ENCODE measurements at places on chromosomes 2 and 18. TPM values are rescaled to one million over a fixed set of nuclear protein-coding genes. Genes with fewer than 3 reads are reported as not detected.

Gene ANKRD62
- total RNA-seq: 1.2 TPM

- no peak overlapping the region for H3K4me3 ChIP-seq
- H3K4me1 ChIP-seq: no peaks in the 10 kb centered on the region
- no peak for DNase-seq
Measured at GRCh38 chr2:33929467-33929866, 330.4 kb upstream of the FAM98A start.

- no peaks in the 10 kb centered on the region for H3K4me1 ChIP-seq
- H3K27ac ChIP-seq: no peak overlapping the region
- H3K36me3 ChIP-seq: no peaks in the 10 kb centered on the region
- DNase-seq: peak; percentile 8
- no peak overlapping the region for H3K4me3 ChIP-seq
- H3K27me3 ChIP-seq: peaks cover 14% of the 10 kb centered on the region
Measured at GRCh38 chr2:30769481-30769780, 37.8 kb downstream of the CAPN13 start.

Gene COLEC12
- 8.0 TPM for total RNA-seq

GRCh38 chr2:126748929-126749518 is 93.1 kb downstream of the GYPC start:
- no peaks in the 10 kb centered on the region for H3K27me3 ChIP-seq
- no peak overlapping the region for H3K27ac ChIP-seq
- no peak overlapping the region for H3K4me3 ChIP-seq
- no peaks in the 10 kb centered on the region for H3K36me3 ChIP-seq
- no peak for DNase-seq
- H3K4me1 ChIP-seq: no peaks in the 10 kb centered on the region

Gene CHRNG
- total RNA-seq: not detected

Gene NABP1
- 30.1 TPM for total RNA-seq

GRCh38 chr18:210733-211132 is 52.4 kb downstream of the USP14 start:
- no peak overlapping the region for H3K27ac ChIP-seq
- DNase-seq: no peak
- H3K4me3 ChIP-seq: no peak overlapping the region
- no peaks in the 10 kb centered on the region for H3K27me3 ChIP-seq

DNA sequence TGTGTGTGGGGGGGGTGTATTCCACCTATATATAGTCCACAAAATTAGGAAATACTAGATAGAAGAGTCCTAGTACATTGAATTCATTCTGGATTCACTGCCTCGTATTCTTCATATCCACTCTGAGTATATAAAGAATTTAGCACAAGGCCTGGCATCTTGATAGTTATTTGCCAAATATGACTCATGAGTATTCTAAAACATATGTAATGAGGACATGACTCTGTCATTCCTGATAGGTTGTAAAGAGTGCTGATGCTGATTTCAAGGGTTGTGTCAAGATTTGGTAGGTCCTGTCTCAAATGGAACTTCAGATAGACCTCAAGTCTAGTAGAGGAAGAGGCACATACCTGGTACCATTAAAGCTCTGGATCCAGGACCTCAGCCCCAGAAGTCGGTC is 173.4 kb upstream of the BOD1L2 start:
- H3K27me3 ChIP-seq: no peaks in the 10 kb centered on the region
- no peaks in the 10 kb centered on the region for H3K36me3 ChIP-seq
- H3K4me3 ChIP-seq: no peak overlapping the region
- no peak overlapping the region for H3K27ac ChIP-seq
- H3K4me1 ChIP-seq: no peaks in the 10 kb centered on the region

Gene SKA1
- 3.3 TPM for total RNA-seq

GRCh38 chr18:22334567-22334966 is 83.1 kb downstream of the CTAGE1 start:
- DNase-seq: no peak
- no peak overlapping the region for H3K4me3 ChIP-seq
- peaks cover 11% of the 10 kb centered on the region for H3K4me1 ChIP-seq
- no peaks in the 10 kb centered on the region for H3K36me3 ChIP-seq
- no peak overlapping the region for H3K27ac ChIP-seq

GRCh38 chr18:37778417-37779165 is 213.0 kb upstream of the CELF4 start:
- no peak overlapping the region for H3K27ac ChIP-seq
- no peak overlapping the region for H3K4me3 ChIP-seq
- DNase-seq: peak; percentile 88

Gene CNDP1
- 0.72 TPM for total RNA-seq

DNA sequence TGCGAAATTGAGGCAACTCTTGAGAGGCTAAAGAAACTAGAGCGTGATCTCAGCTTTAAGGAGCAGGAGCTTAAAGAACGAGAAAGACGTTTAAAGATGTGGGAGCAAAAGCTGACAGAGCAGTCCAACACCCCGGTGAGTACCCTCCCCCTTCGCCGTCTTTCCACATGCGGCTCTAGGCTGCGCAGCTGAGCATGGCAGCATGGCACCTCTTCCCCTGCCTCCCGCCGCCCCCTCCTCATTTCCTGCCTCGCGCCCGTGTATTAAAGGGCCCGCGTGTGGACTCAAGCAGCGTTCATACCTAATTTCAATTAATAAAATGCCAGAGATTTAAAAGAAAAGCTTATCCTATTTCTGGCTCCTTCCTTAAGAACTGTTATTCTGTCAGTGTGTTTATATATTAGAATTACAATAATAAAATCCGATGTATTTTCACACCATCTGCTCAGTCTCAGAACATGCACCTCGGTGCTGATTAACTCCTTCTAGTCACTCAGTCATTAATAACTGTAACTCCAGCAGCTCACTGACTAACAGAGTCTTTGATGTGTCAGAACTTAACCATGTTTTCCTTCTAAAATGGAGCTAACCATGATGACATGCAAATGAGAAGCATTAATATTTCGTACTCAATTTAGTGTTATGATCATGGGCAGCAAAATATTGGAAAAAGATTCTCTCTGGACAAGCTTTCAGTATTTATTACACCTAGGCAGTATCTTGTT is 137.4 kb upstream of the CDCA7 start:
- DNase-seq: no peak
- H3K4me1 ChIP-seq: peaks cover 29% of the 10 kb centered on the region
- H3K36me3 ChIP-seq: no peaks in the 10 kb centered on the region
- H3K27ac ChIP-seq: no peak overlapping the region

Gene TLX2
- total RNA-seq: not detected

DNA sequence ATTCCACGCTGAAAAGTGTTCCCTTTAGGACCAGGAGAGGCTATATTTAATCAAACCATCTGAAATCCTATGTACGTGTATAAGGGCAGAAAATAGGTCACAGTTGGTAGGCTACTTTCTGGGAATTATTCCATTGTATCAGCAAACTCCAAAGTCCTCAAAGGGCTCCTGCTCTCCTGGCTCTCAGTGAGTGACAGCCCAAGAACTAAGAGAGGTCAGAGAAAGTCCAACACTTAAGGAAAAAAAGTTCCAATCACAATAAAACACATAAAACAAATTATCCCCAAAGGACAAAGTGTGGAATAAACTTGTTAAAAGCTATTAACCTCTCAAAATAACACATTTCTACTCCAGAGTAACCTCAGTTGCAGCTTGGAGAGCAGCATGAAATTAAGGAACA is 183.3 kb downstream of the SLC8A1 start:
- no peaks in the 10 kb centered on the region for H3K27me3 ChIP-seq
- H3K4me3 ChIP-seq: no peak overlapping the region
- no peaks in the 10 kb centered on the region for H3K4me1 ChIP-seq
- DNase-seq: no peak

GRCh38 chr2:74066491-74067203 is 81.1 kb downstream of the BOLA3 start:
- DNase-seq: peak; percentile 69
- no peak overlapping the region for H3K27ac ChIP-seq
- H3K36me3 ChIP-seq: no peaks in the 10 kb centered on the region

- H3K27ac ChIP-seq: no peak overlapping the region
- H3K4me3 ChIP-seq: no peak overlapping the region
- DNase-seq: no peak
- H3K4me1 ChIP-seq: no peaks in the 10 kb centered on the region
Measured at GRCh38 chr2:54040250-54040649, 69.5 kb upstream of the PSME4 start.

GRCh38 chr18:23155537-23155936 is 20.3 kb downstream of the CABLES1 start:
- no peaks in the 10 kb centered on the region for H3K4me1 ChIP-seq
- no peaks in the 10 kb centered on the region for H3K27me3 ChIP-seq
- H3K4me3 ChIP-seq: no peak overlapping the region
- H3K27ac ChIP-seq: no peak overlapping the region
- H3K36me3 ChIP-seq: no peaks in the 10 kb centered on the region

GRCh38 chr2:86747711-86748639 is 27.9 kb downstream of the RMND5A start:
- peaks cover 26% of the 10 kb centered on the region for H3K36me3 ChIP-seq
- no peaks in the 10 kb centered on the region for H3K27me3 ChIP-seq
- peaks cover 34% of the 10 kb centered on the region for H3K4me1 ChIP-seq
- H3K4me3 ChIP-seq: no peak overlapping the region

Gene KIAA2012
- not detected for total RNA-seq

Data from stomach (tissue), 19 donors.